ENCODE measurements at places on chromosomes 13 and 19.

DNA sequence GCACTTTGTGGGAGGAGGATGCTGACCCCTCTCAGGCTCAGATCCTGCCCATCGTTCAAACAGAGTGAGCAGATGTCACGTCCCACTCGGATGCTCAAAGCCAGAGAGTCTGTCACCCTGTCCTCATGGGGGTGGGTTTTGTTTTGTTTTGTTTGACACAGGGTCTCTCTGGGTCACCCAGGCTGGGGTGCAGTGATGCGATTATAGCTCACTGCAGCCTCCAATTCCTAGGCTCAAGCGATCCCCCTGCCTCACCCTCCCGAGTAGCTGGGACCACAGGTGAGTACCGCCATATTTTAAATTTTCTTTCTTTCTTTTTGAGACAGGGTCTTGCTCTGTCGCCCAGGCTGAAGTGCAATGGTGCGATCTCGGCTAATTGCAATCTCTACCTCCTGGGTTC, 4.0 kb downstream of the ADGRE2 start:
- no peak for DNase-seq

DNA sequence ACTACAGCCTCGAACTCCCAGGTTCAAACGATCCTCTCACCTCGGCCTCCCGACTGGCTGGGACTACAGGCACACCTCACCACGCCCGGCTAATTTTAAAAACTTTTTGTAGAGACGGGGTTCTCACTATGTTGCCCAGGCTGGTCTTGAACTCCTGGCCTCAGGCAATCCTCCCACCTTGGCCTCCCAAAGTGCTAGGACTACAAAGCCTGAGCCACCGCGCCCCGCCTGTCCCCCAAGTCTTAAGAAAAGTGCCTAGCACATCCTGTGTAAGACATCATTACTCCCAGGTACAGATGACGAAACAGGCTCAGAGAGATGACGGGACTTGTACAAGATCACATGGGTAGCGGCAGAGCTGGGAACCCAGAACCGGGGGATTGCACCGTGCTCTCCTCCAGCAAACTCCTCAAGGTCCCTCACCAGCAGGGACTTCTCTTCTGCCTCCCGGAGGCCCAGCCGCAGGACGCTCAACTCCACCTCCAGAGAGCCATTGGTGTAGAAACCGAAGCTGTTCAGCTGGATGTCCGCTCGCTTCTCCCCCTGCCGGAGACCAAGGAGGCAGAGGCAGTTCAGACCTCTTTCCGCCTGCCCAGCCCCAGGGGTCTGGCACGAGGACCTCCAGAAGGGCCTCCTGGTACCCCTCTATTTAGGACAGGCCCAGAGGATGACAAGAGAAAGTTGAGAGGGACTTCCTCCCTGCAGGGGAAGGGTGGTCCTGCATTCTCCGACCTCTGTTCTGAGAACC, 1.0 kb downstream of the GPR108 start:
- peak; percentile 88 for DNase-seq

DNA sequence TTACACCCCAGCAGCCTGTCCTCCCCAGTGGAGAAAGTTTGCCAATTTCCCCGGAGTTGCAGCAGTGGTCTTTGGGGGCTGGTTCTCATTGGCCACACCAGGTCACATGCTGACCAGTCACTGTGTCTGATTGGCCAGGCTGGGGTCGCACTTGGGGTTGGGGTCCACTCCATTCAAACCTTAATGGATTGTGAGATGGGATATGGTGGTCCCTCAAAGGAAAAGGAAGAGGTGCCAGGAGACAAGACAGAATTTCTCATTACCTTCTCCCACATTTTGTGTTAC, 3.4 kb downstream of the PPM1N start:
- DNase-seq = no peak

- no peak for DNase-seq
Measured at GRCh38 chr19:12786141-12786870, 5.0 kb upstream of the JUNB start.

- DNase-seq = no peak
Measured at GRCh38 chr13:40401911-40402776, 264.3 kb downstream of the FOXO1 start.

GRCh38 chr13:28792992-28793391, 27.1 kb upstream of the MTUS2 start:
- DNase-seq = no peak

DNA sequence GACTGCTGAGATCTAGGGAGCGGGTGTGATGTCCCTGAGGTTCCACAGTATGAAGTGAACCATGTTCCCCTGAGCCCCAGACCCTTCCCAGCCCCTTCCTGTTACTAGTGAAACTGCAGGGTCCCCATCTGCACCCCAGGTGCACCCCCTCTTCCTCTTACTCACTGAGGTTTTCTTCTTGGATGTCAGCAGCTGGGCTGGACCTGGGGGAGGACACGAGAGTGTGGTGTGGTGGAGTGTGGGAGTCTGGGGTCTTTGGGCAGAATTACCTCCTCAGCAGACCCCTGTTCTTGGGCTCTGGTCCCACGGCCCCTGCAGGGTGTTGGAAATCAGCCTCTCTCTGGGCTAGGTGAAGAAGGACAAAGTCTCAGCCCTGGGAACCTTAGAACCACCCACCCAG, 3.3 kb upstream of the LILRA6 start:
- no peak for DNase-seq

- peak; percentile 67 for DNase-seq
Measured at GRCh38 chr13:31431722-31432137, 232.0 kb downstream of the B3GLCT start.

DNA sequence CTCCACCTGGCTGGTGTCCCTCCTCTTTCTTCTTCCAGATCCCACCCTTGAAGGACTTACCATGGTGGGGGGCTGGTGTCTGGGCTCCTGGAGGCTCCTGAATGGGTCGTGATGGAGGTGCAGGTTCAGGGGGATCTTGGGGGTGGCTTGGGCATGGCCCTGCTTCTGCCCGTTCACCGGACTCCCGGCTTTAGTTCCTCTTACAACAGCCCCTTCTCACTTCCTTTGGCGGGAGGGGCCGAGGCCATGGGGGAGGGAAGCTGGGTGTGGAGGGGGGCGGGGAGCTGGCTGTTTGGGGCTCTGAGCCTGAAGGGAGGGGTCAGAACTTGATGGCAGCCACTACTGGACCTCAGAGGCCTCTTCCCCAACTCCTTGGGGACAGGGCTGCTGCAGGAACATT, at the start of gene MYO1F:
Gene MYO1F, minus strand, starts transcription at position 196 of the 400 bp plus-strand sequence. Its CDS starts 133 bp downstream, at position 63.
- DNase-seq = no peak

DNA sequence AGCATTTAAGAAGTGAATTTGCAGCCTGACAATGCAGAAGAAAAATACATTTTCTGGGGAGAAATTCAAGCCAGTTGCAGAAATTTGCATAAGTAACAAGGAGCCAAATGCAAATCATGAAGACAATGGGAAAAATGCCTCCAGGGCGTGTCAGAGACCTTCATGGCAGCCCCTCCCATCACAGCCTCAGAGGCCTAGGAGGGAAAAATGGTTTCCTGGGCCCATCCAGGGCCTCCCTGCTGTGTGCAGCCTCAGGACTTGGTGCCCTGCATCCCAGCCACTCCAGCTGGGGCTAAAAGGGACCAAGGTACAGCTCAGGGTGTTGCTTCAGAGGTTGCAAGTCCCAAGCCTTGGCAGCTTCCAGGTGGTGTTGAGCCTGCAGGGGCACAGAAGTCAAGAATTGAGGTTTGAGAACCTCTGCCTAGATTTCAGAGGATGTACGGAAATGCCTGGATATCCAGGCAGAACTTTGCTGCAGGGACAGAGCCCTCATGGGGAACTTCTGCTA, 16.7 kb upstream of the ITM2B start:
- DNase-seq = no peak

- no peak for DNase-seq
Measured at GRCh38 chr13:20571676-20572075, 4.7 kb downstream of the IFT88 start.

- no peak for DNase-seq
Measured at GRCh38 chr13:76316998-76317527, 569.1 kb downstream of the KCTD12 start.

DNA sequence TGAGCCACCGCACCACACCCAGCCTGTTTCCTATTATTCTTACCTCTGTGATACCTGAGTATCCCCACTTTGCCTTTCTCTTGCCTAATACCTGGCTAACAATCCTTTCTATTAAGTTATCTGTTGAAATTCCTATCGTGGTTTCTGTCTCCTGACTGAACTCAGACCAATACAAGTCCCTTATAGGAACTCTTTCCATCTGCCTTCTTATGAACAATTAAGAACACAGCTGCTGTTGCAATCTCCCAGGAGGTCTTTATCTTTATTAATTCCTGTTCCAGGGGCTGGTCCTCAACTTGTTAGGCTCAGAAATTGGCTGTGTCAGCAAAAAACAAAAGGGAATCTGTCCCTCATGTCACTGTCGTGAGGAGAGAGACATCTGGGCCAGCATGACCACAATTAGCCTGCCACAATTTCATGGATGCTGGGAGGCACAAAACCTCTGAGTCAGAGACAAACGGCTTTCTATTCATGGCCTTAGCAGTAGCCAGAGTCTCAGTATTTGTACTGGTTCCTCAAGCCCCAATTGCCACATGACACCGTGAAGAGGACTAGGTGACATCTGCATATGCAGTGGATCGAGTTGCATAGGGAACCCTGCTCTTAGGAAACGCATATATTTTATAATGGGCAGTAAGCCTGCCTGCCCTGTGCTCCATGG, 58.2 kb downstream of the NUFIP1 start:
- DNase-seq = peak; percentile 14

- no peak for DNase-seq
Measured at GRCh38 chr19:55315956-55316525, 9.1 kb downstream of the TMEM150B start.

- DNase-seq = no peak
Measured at GRCh38 chr19:58398087-58398486, 2.6 kb downstream of the RNF225 start.

DNA sequence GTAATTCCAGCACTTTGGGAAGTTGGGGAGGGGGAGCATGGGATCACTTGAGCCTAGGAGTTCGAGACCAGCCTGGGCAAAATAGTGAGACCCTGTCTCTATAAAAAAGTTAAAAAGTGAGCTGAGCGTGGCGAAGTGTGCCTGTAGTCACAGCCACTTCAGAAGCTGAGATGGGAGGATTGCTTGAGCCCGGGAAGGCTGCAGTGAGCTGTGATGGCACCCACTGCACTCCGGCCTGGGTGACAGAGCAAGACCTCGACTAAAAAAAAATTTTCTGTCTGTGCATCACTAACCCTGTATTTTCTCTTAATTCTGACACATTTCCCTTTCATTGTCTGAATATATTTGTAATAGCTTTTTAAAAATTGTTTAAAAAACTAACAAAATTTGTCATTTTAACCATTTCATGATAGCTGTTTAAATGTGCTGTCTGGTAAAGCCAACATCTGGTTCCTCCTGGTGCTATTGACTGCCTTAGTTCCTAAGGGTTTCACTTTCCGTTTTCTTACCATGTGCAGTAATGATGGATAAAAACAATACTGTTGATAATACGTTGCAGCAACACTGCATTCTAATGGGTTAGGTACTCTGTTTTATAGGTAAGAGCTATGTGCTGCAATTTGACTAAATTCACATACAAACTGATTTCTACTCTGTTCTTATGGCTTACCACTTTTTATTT, 29.7 kb downstream of the LATS2 start:
- no peak for DNase-seq

GRCh38 chr13:46607768-46608564, 55.0 kb downstream of the LRCH1 start:
- no peak for DNase-seq

- no peak for DNase-seq
Measured at GRCh38 chr19:46952874-46953273, 66.8 kb upstream of the NPAS1 start.

GRCh38 chr19:50556282-50557008, 11.8 kb downstream of the LRRC4B start:
- peak; percentile 95 for DNase-seq

DNA sequence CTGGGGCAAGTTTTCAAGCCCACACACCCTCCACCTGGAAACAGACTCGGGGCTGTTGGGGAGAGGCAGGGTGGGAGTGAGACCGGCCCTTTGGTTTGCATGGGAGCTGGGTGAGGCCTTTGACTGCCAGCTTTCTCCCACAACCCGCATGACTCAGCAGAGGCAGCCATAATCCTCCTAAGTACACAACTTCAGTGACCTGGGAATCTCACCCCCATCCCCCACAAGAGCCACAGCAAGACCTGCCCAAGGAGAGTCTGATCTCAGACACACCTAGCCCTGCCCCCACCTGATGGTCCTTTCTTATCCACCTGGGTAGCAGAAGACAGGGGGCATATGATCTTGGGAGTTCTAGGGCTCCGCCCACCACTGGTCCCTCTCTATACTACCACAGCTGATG, 1615.4 kb downstream of the EFNB2 start:
- DNase-seq = no peak

DNA sequence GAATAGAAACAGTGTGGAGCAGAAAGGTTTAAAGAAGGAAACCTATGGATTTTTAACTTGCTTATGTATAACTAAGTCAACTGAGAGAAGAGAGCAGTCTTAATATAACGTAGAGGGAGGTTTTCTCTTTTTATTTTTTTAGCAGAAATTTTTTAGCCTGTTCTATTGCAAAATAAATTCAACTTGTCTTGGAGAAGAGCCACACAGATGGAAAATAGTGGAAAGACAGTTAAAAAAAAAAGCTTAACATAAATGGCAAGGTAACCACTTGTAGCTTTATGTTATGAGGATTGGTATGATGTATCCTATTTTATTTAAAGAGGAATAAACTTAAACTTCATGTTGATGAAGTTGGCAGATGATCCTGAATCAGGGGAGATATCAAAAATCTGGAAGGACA, 312.4 kb downstream of the SHISA2 start:
- no peak for DNase-seq

Data from neural progenitor cell (in vitro differentiated cells).